ENCODE measurements at places on chromosomes 12 and 14. TPM values are rescaled to one million over a fixed set of nuclear protein-coding genes. Genes with fewer than 3 reads are reported as not detected.

DNA sequence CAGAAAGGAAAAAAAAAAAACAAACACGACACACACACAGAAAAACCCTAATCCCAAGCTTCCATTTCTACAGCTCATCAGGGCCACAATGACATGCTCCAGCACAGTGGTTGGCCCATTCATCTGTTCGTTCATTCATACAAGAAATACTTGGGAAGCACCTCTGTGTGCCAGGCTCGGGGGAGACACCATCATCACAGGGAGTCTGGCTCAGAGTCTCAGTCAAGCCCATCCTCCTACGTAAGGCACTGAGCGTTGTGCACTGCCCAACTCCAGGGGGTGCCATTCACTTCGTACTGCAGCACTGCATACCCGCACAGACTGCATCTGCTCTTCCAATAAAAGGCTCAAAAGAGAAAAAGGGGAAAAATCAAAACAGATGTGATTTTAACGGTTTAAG is 15.3 kb downstream of the VPS37B start:
- DNase-seq: peak; percentile 66

Gene DIO2
- 1.3 TPM for polyA plus RNA-seq

GRCh38 chr14:75991753-75992152 is 6.2 kb downstream of the IFT43 start:
- no peak for DNase-seq

- no peak for DNase-seq
Measured at GRCh38 chr12:92938018-92938417, 8.9 kb upstream of the EEA1 start.

GRCh38 chr12:120444676-120445075 is 1.5 kb downstream of the TRIAP1 start:
- DNase-seq: no peak

DNA sequence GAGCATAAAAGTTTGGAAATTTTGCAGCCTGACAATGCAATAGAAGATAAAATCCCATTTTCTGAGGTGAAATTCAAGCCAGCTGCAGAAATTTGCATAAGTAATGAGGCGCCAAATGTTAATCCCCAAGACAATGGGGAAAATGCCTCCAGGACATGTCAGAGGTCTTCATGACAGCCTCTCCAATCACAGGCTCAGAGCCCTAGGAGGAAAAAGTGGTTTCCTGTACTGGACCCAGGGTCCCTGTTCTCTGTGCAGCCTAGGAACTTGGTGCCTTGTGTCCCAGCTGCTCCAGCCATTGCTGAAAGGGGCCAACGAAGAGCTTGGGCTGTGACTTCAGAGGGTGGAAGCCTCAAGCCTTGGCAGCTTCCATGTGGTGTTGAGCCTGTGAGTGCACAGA is 1218.1 kb downstream of the GALC start:
- no peak for DNase-seq

Gene RASSF9
- 3.2 TPM for polyA plus RNA-seq

DNA sequence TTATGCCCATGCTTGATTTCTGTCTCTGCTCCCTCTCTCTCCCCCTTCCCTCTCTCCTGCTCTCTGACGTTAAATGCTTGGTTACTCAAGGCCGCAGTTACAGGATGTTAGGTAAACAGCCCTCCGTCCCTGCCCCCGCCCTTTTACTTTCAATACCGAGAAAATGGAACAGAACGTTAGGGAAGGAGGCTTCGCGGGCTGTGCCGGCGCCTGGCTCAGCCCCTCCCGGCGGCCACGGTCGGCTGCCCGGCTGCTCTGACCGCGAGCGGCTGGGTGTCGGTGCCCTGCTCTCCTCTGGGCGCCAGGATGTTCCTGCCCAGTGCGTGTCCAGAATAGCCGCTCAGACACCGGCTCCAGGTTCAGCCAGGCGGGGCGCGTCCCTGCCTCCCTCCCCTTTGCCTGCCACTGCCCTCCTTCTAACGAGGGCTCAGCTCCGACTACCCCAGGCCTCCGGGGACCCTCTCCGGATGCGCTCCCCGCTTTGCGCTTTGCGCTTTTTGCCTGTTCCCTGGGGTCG is 166.1 kb downstream of the ADCK1 start:
- DNase-seq: peak; percentile 16

Gene PLEKHH1
- 1.7 TPM for polyA plus RNA-seq

DNA sequence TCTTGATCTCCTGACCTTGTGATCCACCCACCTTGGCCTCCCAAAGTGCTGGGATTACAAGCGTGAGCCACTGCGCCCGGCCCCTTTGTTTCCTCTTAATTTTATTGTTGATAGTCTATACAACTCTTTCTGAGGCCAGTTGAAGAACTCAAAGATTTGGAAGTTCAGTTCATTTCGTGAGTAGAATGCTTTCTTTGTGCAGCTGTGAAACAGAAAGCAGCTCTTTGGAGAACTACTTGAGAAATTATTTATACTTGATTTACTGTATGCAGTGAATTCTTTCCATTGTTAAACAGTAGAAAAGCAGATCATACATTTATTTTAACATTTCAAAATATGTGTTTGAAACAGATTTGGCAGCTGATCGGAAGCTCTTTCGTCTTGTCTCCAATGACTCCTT is 69.3 kb downstream of the PCNX1 start:
- DNase-seq: no peak

DNA sequence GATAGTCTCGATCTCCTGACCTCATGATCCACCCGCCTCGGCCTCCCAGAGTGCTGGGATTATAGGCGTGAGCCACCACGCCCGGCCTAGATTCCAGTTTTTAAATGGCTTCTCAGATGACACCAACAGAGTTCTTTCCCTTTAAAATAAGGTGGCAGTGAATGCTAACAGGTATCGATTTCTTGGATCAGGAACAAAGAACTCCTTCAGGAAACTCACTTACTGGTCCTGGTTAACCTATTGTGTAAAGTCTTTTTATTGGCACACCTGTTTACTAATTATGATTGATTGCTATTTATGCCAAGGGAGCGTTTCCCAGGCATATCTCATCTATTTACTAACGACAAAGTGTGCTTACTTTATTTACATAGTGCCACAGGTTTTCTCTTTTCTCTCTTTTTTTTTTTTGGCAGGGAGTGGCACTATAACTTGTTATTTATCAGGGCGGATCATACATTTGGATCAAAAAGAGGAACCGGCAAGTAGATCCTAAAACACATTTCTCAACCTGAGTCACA is 89.7 kb downstream of the GLT1D1 start:
- DNase-seq: no peak

Gene STYK1
- 0.15 TPM for polyA plus RNA-seq

- DNase-seq: no peak
Measured at GRCh38 chr12:32116897-32117296, 10.2 kb downstream of the BICD1 start.

DNA sequence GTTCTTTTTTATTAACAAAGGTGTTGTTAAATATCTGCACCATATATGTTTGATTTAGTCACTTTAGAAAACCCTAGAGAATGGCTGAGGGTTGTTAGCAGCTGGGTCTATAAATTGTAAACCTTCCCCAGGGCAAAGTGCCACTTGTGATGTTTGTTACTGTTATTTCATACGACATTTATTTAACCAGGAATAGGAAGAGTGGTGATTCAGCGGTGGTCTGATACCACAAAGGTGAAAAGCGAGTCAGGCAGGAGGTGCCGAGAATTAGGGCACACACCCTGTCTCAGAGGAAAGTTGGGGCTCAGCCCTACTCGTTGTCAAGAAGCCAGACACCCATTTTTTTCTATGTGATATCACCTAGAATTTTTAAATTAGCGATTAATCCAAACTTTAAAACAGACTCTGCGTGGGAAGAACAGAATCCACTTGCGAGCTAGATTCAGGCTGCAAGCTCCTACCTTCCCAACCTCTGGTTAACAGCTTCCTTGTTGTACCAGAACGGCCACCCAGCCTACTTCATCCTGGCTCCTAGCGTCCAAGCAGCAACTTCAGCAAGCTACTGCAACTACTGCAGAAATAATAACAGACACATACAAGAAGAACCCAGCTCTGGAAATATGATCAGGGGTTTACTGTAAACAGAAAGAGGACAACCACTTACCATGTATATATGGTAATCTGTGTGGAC is 126.7 kb downstream of the TMEM132D start:
- DNase-seq: no peak

GRCh38 chr12:108146035-108146893 is 17.2 kb downstream of the WSCD2 start:
- no peak for DNase-seq

Gene CLEC4D
- 0.08 TPM for polyA plus RNA-seq

GRCh38 chr14:98321841-98322240 is 950.2 kb downstream of the BCL11B start:
- DNase-seq: peak; percentile 41

- DNase-seq: no peak
Measured at GRCh38 chr12:82517027-82517426, 158.7 kb downstream of the METTL25 start.

Gene A2M
- polyA plus RNA-seq: 308 TPM

- no peak for DNase-seq
Measured at GRCh38 chr12:71607494-71608330, 55.9 kb downstream of the ZFC3H1 start.

- DNase-seq: no peak
Measured at GRCh38 chr14:45679853-45680252, 426.9 kb upstream of the MIS18BP1 start.

GRCh38 chr14:80100681-80101080 is 110.6 kb downstream of the DIO2 start:
- DNase-seq: no peak

DNA sequence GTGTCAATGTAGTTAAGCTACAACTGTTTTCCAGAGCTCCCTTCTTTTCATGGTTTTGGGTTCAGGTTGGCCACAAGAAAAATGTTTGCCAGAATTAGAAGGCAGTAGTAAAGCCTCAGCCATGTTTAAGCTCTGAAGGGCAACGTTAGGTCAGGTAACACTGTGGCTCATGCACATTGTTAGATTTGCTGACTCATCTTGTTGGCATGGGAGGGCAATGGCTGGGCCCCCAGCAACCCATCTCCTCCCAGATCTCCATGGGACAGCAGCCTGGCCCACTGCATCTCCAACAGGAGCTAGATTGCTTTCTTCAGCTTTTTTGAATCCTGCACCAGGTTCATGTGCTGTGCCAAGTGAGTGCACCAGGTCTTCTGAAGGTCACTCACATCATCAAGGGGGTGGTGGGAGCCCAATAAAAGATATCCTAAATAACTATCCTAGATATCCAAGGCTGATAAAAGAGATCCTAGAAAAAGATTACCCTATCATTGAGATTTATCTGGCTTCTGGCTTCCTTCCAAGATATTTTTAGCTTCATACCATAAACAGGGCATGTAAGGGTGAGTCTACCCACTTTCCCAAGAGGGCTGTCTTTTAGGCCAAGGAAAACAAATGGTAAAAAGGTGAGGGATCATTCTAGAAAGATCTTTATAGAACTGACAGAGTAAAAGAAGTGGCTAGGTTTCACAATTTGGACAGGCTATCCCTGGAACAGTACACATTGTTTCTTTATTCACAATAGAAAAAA is 28.9 kb downstream of the PTGER2 start:
- no peak for DNase-seq

DNA sequence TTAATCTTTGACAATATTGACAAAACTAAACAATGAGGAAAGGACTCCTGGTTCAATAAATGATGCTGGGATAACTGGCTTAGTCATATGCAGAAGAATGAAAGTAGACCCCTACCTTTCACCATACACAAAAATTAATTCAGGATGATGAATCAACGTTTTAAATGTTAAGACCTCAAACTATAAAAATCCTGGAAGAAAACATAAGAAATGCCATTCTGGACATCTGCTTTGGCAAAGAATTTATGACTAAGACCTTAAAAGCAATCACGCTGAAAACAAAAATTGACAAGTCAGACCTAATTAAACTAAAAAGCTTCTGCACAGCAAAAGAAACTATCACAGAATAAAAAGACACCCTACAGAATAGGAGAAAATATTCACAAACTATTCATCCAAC is 97.4 kb downstream of the LMNTD1 start:
- no peak for DNase-seq

Gene FOXN4
- polyA plus RNA-seq: 0.11 TPM

All from muscle of leg (tissue), 16 donors.